ENCODE measurements at places on chromosomes 2 and 18. TPM values are rescaled to one million over a fixed set of nuclear protein-coding genes. Genes with fewer than 3 reads are reported as not detected.

KLHL29 gene
- 8.3 TPM for total RNA-seq

HOXD12 gene
- not detected for total RNA-seq

MPP4 gene
- total RNA-seq, result 24.4 TPM

BOLA3 gene
- 60.6 TPM for total RNA-seq

REG3G gene
- not detected for total RNA-seq

SATB2 gene
- 5.0 TPM for total RNA-seq

TNS1 gene
- 46.1 TPM for total RNA-seq

BMP10 gene
- not detected for total RNA-seq

TXNL1 gene
- 54.5 TPM for total RNA-seq

SULT1C4 gene
- total RNA-seq, result 20.2 TPM

SLC4A5 gene
- 0.18 TPM for total RNA-seq

FSHR gene
- total RNA-seq, result not detected

DNAJC27 gene
- total RNA-seq, result 2.3 TPM

LRRTM1 gene
- not detected for total RNA-seq

UNC80 gene
- 0.06 TPM for total RNA-seq

ARMC9 gene
- 21.3 TPM for total RNA-seq

CPLX4 gene
- total RNA-seq, result not detected

- no peak for DNase-seq
Observed at GRCh38 chr2:179059026-179059700, 9.2 kb upstream of the CCDC141 start.

- DNase-seq, result no peak
Observed at GRCh38 chr2:188403676-188404075, 112.0 kb downstream of the GULP1 start.

GRCh38 chr2:232073699-232074098 is 112.2 kb downstream of the DIS3L2 start:
- no peak for DNase-seq

- DNase-seq, result no peak
Observed at GRCh38 chr18:71942433-71942832, 601.7 kb downstream of the CBLN2 start.

GRCh38 chr2:4898706-4899105 is 793.5 kb upstream of the SOX11 start:
- no peak for DNase-seq

DNA sequence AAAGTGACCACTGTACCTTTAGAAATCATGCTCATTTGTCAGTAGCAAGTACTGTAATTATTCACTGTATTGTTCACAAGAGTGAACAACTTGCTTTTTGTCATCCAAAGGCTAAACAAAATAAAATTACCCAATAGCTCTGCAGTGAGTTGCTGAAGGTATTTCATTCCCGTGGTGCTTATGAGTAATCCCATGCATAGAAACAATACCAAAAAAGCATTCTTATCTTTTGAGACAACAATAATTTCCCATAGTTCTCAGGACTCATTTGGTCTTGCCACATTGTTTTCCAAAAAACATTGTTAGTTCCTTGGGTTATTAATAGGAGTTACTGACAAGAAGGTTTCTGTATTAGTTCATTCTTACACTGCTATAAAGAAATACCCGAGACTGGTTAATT is 503.2 kb upstream of the FAM98A start:
- no peak for DNase-seq

DNA sequence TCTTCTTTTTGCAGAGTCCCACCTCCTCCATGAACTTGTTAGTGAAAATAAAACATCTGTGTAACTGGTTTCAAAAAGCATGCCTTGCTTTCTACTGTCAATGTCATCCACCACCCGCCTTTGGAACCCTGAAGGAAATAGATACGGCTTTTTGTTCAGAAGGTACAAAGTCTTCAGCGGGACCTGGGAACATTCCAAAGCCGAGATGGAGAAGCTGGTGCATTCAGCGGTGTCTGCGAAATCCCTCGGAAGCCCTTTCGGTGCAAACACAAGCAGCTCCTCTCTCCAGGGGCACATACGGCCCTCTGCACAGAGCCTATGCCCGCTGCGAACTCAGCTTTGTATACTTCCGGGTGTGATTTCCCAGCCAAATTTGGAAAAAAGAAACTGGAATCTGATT is 555.8 kb upstream of the SALL3 start:
- DNase-seq, result no peak

DNA sequence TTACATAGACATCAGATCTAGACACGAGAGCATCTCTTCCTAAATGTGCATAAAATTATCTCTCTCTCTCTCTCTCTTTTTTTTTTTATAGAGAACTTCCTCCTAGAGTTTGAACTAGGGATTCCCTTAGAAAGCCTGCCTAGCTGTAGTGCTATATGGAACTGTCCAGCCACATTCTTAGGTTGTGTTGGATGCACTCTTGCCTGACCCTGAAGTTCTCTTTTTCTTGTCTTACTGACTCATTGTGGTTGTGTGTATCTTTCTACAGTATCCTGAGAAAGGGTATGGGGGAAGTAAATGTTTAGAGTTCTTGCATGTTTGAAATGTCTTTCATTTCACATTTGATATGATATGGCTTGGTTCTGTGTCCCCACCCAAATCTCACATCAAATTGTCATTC is 368.2 kb downstream of the CDH2 start:
- DNase-seq, result no peak

DNA sequence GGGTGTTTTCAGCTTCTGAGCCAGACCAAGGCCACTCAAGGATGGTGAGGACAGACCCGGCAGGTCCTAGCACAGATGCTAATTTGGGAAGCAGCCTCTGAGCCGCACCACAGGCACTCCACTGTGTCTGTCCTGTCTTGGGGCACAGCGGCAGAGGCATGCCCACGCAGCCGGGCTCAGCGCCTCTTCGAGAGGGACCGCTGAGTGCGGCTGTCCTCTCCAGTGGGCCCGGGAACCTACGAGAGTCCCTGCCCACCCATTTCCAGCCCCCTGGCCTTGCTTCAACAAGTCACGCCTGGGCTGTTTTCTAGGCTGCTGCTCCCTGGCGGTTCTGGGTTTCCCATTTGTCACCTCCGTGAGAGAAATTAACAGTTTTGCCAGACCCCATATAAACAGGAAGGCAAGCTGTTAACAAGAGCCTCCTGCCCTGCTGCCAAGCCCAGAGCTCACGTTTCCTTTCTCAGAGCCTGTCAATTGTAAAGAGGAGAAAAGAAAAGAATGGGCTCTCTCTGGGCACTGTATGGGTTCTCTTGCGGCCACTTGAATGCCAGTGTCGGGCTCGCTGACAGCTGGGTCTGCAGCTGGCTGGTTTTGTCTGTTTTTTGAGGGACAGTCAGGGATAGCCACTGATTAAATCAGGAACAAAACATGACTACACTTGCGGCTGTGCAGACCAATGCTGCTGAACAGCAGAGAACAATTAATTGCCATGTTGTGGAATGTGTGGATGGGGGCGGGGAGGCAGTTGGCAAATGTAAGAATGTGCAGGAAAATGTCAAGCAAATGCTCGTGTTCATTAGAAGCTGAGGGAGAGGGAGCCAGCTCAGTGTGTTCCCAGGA is 30.6 kb downstream of the TMEM17 start:
- no peak for DNase-seq

GRCh38 chr2:233936089-233936488 is 18.9 kb downstream of the TRPM8 start:
- DNase-seq, result no peak

DNA sequence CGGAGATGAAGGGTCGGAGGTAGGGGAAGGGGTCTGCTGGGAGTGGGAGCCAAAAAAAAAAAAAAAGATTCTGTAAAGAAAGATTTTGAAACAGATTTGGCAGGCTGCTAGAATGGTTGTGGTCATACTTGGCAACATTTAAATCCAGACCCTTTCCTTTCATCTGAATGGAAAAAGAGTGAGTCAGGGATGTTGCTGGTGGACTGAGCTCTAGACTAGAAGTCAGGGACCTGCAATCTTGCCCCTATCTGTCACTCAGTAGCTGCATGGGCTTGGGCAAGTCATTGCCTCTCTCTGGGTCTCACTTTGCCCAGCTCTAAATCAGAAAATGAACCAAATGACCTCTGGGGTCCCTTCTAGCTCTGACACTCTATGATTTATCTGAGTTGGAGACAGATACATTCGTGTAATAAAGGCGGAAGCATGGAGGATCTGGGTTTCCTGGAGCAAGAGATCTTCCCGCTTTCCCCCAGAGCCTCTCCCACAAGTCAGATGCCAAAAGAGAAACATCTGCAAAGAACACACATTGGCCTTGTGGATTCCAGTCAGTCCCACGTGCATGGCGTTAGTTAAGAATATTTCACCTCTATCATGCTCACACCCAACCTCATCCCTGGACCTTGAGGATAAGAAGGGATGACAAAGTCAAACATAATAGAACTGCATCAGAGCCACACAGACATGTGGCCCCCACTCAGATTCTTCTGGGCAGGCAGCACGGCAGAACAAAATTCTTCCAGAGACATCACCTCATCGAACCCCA is 58.5 kb downstream of the ADD2 start:
- DNase-seq, result no peak

GRCh38 chr2:238566001-238566645 is 139.4 kb downstream of the ASB1 start:
- no peak for DNase-seq

GRCh38 chr2:216563646-216564045 is 65.0 kb downstream of the RPL37A start:
- no peak for DNase-seq

- DNase-seq, result no peak
Observed at GRCh38 chr2:207616185-207616584, 9.0 kb downstream of the METTL21A start.

- DNase-seq, result peak; percentile 25
Observed at GRCh38 chr2:152611458-152612231, 105.6 kb downstream of the PRPF40A start.

DNA sequence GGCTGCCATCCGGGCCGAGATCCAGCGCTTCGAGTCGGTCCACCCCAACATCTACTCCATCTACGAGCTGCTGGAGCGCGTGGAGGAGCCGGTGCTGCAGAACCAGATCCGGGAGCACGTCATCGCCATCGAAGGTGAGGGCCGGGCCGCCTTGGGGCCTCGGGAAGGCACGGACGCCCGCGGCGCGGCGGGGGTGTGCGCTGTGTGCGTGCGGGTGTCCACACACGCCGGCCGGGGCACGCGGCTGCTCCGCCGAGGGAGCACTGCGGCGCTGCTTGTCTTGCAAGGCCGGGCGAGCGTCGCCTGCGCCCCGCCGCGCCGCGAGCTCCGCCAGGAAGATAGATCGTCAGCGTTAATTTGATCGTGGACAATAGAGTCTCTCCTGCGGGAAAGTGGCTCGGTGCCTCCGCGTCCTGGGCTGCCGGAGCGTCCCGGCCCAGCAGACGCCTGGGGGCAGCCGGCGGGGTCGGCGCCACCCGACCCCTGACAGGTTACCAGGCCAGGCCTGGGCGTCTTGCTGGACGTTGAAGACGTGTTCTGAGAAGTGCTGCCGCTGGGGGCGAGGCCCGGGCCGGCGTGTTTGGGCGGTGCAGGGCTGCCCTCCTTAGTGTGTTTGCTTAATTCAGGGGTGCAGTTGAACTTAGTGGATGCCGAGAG is 1.0 kb downstream of the AGAP1 start:
- no peak for DNase-seq

GRCh38 chr2:59568461-59568860 is 985.0 kb downstream of the BCL11A start:
- no peak for DNase-seq

GRCh38 chr2:218746470-218746795 is 35.5 kb upstream of the CYP27A1 start:
- DNase-seq, result no peak

GRCh38 chr2:190649798-190650390 is 1.0 kb downstream of the NAB1 start:
- no peak for DNase-seq

- DNase-seq, result no peak
Observed at GRCh38 chr18:10264260-10264659, 190.2 kb upstream of the APCDD1 start.

DNA sequence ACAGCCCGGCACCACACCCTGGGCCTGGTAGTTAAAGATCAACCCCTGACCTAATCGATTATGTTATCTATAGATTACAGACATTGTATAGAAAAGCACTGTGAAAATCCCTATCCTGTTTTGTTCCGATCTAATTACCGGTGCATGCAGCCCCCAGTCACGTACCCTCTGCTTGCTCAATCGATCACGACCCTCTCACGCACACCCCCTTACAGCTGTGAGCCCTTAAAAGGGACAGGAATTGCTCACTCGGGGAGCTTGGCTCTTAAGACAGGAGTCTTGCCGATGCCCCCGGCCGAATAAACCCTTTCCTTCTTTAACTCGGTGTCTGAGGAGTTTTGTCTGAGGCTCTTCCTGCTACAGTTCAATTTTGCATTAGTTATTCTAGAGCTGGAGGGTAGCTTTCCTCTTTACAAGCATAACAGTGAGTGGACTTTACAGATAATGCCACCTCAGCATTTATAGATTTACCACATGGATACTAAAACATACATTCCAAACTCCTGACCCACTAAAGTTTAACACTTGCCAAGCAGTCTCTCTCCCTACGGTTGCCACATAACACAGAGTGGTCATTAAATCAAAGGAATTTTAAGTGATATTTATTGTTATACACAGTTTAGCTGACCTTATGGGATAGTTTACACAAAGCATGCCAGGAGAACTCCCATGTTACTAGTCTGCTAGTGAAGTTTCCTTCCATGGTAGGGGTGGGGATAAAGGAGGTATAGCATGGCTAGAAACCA is 101.0 kb downstream of the EVA1A start:
- no peak for DNase-seq

GRCh38 chr18:57469884-57470283 is 34.7 kb downstream of the ONECUT2 start:
- no peak for DNase-seq

DNA sequence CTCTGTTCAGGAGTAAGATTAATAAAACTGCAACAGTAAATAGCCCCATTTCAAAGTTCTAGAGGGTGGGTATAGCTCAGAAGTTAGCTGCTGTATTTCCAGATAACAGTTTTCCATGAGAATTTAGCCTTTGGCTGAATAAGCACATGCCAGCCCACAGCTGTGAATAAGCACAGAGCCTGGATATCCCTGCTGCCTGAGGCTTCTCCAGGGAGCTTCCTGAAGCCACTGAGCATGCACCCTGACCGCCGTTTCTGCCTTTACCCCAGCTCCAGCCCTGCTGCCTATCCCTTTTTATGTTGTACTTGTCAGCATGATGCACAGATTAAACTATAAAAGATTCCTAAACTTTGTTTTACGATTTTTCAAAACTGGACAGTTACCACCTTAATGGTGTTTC is 85.3 kb downstream of the FEZ2 start:
- no peak for DNase-seq

- no peak for DNase-seq
Observed at GRCh38 chr2:130303169-130303568, 39.5 kb upstream of the IMP4 start.

GRCh38 chr2:119059940-119060339 is 98.6 kb downstream of the C1QL2 start:
- no peak for DNase-seq

DNA sequence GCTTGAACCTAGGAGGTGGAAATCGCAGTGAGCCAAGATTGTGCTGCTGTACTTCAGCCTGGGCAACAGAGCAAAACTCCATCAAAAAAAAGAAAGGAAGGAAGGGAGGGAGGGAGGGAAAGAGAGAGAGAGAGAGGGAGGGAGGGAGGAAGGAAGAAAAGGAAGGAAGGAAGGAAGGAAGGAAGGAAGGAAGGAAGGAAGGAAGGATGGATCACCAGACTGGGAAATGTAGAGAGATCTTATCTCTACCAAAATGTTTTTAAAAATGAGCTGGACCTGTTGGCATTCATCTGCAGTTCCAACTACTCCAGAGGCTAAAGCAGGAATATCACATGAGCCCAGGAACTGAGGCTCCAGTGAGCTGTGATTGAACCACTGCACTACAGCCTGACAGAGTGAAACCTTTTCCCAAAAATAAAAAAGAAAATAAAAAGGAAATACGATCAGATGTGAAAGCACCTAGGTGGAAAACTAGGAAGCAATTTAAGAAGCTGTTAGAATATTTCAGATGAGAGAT is 239.4 kb downstream of the CDH7 start:
- DNase-seq, result no peak

GRCh38 chr18:56321470-56321869 is 316.9 kb downstream of the TXNL1 start:
- no peak for DNase-seq
